ENCODE measurements at places on chromosomes 11 and 22. TPM values are rescaled to one million over a fixed set of nuclear protein-coding genes. Genes with fewer than 3 reads are reported as not detected.

GRCh38 chr11:111469200-111469599 is 43.0 kb downstream of the BTG4 start:
- no peak for DNase-seq

DNA sequence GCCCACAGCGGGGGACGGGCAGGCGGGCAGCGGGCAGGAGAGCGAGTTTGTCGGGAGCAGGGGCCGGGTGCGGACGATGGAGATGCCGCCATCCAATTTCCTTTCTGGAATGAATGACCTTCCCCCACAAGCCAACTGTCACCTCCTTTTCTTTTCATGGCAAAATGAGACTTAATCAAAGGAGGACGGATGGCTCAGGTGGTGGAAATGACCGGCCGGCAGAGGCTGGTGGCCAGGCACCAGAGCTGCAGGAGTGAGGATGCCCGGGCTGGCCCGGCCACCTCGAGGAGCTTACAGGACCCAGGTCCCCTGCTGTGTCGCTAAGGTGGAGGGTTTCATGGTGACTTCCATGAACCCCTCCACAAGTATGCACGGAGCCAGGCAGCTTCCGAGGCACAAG is 11.7 kb downstream of the SHISAL1 start:
- DNase-seq, result no peak

DNA sequence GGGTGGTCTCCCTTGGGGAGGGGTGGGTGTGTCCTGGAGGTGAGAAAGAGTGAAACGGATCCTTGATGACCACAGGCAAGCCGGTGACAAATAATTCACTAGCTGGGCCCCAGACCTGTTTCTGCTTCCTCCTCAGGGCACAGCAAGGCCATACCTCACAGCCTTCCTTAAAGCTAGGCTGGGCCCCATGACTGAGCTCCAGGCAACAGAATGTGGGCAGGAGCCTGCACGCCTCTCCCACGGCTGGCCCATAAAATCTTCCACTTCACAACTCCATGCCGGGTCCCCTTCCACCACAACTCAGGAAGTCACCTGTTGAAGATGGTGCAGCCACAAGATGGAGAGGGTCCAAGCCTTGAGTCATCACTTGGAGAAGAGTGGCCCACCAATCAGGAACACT is 23.9 kb downstream of the SLC22A12 start:
- no peak for DNase-seq

- no peak for DNase-seq
Measured at GRCh38 chr11:31680770-31681169, 130.4 kb downstream of the PAX6 start.

Gene PYGM
- total RNA-seq, result 0.82 TPM

Gene SNAP29
- 6.5 TPM for total RNA-seq

DNA sequence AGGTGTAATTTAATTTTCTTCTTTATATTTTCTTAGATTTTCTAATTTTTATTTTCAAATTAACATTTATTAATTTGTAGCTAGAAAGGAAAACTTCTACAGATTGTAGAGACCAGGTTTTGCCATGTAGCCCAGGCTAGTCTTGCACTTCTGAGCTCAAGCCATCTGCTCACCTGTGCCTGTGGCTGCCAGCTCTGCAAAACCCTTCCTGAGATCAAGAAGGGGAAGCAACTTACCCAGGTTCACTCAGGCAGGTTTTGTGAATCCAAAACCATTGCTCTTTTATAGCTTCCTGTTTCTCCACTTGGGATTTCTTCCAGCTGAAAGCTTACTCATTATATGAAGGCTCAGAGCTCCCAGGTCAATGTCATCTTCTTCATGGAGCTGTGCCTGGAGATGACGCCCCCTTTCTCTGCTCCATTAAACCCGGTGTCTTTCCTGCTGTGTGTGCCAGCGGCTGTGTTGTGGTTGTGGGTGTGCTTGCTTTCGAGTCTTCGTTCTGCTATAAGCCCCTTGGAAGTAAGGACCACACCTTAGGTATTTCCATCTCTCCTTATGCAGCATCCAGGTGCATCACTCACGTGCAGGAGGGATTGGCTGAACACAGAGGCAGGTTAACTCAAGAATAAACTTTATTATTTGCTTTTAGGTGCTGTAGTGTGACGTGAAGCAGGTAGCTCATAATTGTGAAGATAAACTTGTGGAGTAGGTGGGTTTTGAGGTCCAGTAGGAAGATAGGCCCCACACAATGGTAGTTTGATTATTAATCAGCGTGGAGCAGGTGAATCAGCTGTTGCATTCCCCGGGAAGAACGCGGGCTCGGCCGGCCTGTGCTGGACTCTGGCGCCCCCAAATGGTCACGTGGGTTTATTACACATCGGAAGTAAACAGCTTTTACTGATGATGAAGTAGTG is 42.2 kb upstream of the INCENP start:
- DNase-seq, result peak; percentile 61

GRCh38 chr11:122394313-122394712 is 261.2 kb upstream of the UBASH3B start:
- no peak for DNase-seq

Gene DBX1
- not detected for total RNA-seq

Gene VSIG10L2
- total RNA-seq, result not detected

DNA sequence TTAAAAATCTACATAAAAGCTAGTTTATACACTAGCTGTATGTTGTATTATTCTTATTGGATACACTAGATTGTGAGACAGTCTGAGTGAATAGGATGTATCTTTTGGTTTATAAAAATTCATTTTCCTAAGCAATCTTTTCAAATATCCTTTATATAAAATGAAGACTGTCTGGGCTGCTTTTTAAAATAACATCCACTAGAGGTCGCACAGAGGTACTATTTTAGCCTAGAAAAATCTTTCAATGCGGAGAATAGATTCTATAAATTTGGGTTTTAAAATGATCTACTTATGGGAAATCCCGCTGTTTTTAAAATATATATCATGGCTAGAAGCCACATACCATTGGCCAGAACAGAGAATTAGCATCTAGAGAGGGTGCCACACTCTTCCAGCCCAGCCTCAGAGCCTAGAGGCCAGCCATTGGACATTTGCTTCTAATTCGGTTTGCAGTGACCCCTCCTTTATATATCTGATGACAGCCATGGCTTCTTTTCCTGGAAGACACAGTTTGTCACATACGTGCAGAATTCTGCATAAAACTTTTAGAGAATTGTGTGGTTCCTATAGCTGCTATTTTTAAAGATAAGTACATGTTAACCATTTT is 7.3 kb downstream of the C11orf97 start:
- peak; percentile 25 for DNase-seq

DNA sequence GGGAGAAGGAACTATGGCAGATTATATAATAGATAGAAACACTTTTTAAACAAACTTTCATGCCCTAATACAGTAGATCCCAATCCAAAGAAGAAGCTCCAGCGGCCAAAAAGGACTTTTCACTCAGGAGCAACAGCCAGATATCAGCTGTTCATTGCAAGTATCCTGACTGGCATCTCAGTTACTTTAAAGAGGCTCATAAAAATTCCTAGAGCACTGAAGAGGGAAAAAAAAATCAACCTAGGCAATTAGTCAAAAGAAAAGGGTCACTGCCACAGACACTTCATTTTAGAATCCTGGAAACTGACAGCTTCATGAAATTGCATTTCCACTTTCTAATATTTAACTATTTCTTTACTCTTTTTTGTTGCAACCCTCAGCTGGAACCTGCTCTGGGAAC is 170.6 kb upstream of the SOX6 start:
- DNase-seq, result no peak

GRCh38 chr11:46967962-46968361 is 31.4 kb downstream of the CSTPP1 start:
- no peak for DNase-seq

- peak; percentile 91 for DNase-seq
Measured at GRCh38 chr11:6468712-6469495, 4.8 kb downstream of the TRIM3 start.

All from frontal cortex (tissue), 4 donors.